ENCODE measurements at places on chromosomes 11 and 22. TPM values are rescaled to one million over a fixed set of nuclear protein-coding genes. Genes with fewer than 3 reads are reported as not detected.

DNA sequence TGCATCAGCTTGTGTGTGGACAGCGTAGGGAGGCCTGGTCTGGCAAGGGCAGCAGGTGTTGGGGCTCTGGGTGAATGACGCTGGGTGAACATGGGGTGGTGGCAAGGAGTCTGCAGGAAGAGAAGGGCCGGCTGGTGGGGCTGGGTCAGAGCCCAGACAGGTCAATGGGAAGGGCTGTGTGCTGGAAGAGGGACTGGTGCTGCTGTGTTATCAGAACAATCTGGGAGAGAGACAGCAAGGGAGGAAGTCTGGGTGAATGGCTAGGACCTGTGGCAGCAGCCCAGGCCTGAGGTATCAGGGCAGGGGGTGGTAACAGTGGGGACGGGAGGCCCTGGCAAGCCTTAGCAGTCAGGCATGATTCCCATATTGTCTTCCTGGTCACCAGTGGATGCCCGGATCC, 206.7 kb downstream of the SNX19 start:
- H3K4me3 ChIP-seq, result no peak overlapping the region
- H3K4me1 ChIP-seq, result peaks cover 20% of the 10 kb centered on the region
- DNase-seq, result no peak
- no peaks in the 10 kb centered on the region for H3K36me3 ChIP-seq
- peak overlapping the region; percentile 29 for H3K27ac ChIP-seq

DNA sequence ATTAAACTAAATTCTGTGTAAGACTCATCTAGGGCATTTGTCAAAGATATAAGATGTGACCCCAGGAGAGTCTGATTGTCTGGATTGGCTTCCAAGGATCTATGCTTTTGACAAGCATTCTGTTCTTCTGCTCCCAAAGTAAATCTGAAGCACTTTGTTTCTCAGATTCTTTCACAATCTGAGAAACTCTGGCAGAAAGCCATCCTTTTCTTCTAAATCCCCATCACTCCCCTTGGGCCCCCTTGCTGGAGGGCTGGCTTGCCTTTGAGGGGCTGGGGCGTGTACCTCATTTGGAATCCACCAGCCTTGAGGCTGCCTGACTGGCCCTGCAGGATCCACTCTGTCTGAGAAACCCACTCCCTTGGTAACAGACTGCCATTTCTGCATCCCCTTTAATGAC, 173.5 kb upstream of the CTSC start:
- no peak overlapping the region for H3K4me3 ChIP-seq
- H3K27ac ChIP-seq, result no peak overlapping the region
- DNase-seq, result no peak
- H3K27me3 ChIP-seq, result peaks cover 3% of the 10 kb centered on the region
- H3K4me1 ChIP-seq, result peaks cover 1% of the 10 kb centered on the region
- no peaks in the 10 kb centered on the region for H3K36me3 ChIP-seq

- H3K27ac ChIP-seq, result peak overlapping the region; percentile 97
- H3K4me3 ChIP-seq, result no peak overlapping the region
- peak; percentile 56 for DNase-seq
- peaks cover 6% of the 10 kb centered on the region for H3K36me3 ChIP-seq
- H3K4me1 ChIP-seq, result peaks cover 39% of the 10 kb centered on the region
Observed at GRCh38 chr11:12434325-12434654, 56.9 kb downstream of the PARVA start.

- H3K27ac ChIP-seq, result no peak overlapping the region
- no peaks in the 10 kb centered on the region for H3K36me3 ChIP-seq
- H3K4me1 ChIP-seq, result no peaks in the 10 kb centered on the region
- H3K4me3 ChIP-seq, result no peak overlapping the region
Observed at GRCh38 chr11:114775875-114776621, 97.7 kb downstream of the NXPE2 start.

GRCh38 chr22:23067691-23068090, 2.6 kb upstream of the GNAZ start:
- no peaks in the 10 kb centered on the region for H3K4me1 ChIP-seq
- H3K36me3 ChIP-seq, result no peaks in the 10 kb centered on the region
- no peak overlapping the region for H3K4me3 ChIP-seq
- H3K27me3 ChIP-seq, result peaks cover 16% of the 10 kb centered on the region

GRCh38 chr11:96232132-96232531, 110.9 kb downstream of the MAML2 start:
- no peak for DNase-seq
- no peak overlapping the region for H3K4me3 ChIP-seq
- no peaks in the 10 kb centered on the region for H3K27me3 ChIP-seq
- H3K27ac ChIP-seq, result no peak overlapping the region
- H3K4me1 ChIP-seq, result peaks cover 19% of the 10 kb centered on the region

GRCh38 chr11:110518809-110519514, 89.2 kb downstream of the FDX1 start:
- no peaks in the 10 kb centered on the region for H3K36me3 ChIP-seq
- no peak for DNase-seq
- H3K27ac ChIP-seq, result no peak overlapping the region

DNA sequence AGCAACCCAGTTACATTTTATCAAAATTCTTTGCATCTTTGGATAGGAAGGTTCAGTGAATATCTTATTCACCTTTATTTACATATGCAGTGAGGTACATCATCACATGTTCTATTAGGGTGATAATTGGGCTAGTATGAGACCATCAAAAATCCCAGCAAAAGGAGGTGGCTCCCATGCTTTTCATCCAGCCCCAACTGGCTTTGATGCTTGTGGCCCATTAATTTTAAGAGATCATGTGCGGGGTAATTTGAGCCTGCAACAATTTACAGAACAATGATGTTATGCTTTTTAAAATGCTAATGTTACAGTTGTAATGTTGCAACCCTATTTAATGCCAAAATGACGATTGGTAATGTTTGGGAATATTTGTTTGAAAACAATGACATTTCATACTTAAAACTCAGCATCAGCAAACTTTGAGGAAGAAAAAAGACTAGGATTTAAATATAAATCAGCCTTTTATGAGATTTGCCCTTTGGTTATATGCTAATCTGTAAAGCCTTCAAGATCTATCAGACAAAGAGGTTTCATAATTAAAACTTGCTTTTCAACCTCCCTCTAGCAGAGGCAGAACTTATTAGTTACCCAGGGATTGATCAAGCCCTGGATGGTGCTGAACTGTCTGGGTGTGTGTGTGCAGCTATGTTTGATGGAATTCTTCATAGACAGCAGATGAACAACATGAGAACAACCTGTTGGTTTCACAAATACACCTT, 183.5 kb upstream of the SORL1-AS1 start:
- H3K4me1 ChIP-seq, result peaks cover 18% of the 10 kb centered on the region
- H3K27me3 ChIP-seq, result no peaks in the 10 kb centered on the region
- DNase-seq, result no peak
- H3K36me3 ChIP-seq, result no peaks in the 10 kb centered on the region
- no peak overlapping the region for H3K4me3 ChIP-seq

- no peak for DNase-seq
- no peaks in the 10 kb centered on the region for H3K4me1 ChIP-seq
- no peaks in the 10 kb centered on the region for H3K36me3 ChIP-seq
- no peak overlapping the region for H3K27ac ChIP-seq
Observed at GRCh38 chr22:33393432-33393831, 335.3 kb upstream of the SYN3 start.

DNA sequence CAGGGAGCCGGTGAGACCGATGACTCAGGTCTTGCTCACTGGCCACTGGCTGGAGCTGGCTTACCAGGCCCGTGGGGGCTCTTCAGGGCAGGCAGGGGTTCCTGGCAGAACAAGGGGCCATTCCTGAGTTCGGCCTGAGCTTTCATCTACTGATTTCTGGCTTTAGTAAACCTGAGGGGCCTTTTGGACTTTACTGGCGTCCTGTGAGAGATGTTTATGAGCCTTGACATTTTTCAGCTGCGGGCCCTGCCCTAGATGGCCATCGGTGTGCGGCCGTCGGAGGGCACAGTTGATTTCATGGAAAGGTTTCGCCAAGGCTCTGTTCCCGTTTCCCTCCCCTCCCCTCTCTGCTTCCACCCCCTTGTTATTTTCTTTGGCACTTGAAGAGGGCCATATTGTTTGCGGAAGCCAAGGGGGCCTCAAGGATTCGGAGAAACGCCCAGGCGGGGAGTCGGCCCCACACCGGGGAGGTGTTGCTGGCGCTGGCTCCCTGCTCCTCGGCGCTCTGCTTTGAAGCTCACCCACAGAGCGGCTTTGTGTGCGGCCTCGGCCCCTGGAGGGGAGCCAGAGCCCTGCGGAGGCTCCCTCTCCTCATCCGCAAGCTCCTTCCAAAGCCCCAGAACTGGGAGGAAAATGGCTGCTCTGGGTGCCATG, 17.7 kb downstream of the ELF5 start:
- H3K27ac ChIP-seq, result no peak overlapping the region
- no peaks in the 10 kb centered on the region for H3K36me3 ChIP-seq
- H3K4me3 ChIP-seq, result no peak overlapping the region
- no peak for DNase-seq
- peaks cover under 1% of the 10 kb centered on the region for H3K4me1 ChIP-seq
- peaks cover 37% of the 10 kb centered on the region for H3K27me3 ChIP-seq

DNA sequence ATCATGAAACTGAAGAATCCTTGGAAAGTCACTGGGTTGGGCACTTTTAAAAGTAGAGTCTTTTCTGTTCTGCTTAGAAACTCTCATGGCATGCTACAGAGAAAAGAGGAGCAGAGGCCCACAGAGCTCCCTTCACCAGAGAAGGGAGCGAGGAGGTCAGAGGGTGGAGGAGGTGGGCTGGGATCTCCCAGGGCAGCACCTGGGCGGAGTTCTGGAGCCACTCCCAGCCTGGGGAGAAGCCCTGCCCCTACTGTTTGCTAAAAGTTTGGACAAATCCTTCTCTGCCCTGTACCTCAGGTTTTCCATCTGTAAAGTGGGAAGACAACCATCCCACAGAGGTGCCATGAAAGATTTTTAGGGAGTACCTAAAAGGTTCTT, 299.1 kb downstream of the KIRREL3 start:
- peaks cover 7% of the 10 kb centered on the region for H3K4me1 ChIP-seq
- no peaks in the 10 kb centered on the region for H3K36me3 ChIP-seq
- no peak overlapping the region for H3K4me3 ChIP-seq

- H3K36me3 ChIP-seq, result no peaks in the 10 kb centered on the region
- DNase-seq, result no peak
- no peak overlapping the region for H3K27ac ChIP-seq
- H3K4me1 ChIP-seq, result peaks cover 18% of the 10 kb centered on the region
- H3K4me3 ChIP-seq, result no peak overlapping the region
Observed at GRCh38 chr22:37190262-37190780, 2.3 kb upstream of the C1QTNF6 start.

DNA sequence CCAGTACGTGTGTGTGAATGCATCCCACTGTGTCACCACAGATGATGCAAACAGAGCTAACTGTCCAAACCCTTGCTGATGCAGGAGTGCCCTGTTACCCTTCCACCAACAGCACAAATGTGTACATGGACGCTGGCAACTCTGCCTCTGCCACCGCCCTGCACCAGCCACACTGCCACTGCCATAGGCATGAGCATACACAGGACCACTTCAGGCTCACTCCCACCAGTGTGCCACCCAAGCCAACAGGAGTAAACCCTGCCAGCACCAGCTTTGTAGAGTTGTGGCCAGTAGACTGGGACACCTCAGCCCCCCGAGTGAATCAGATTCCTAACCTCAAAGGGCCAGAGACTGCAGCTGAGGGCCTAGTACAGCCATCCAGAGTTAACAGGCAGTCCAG, 34.0 kb downstream of the NOX4 start:
- no peak overlapping the region for H3K4me3 ChIP-seq
- DNase-seq, result no peak
- no peak overlapping the region for H3K27ac ChIP-seq
- H3K27me3 ChIP-seq, result no peaks in the 10 kb centered on the region
- H3K36me3 ChIP-seq, result no peaks in the 10 kb centered on the region

Gene MICAL2
- total RNA-seq, result 285 TPM

Gene PHOX2A
- not detected for total RNA-seq

Gene AQP11
- total RNA-seq, result 1.4 TPM

Gene DENND5A
- 192 TPM for total RNA-seq

Gene HOATZ
- total RNA-seq, result not detected
